ENCODE measurements at places on chromosomes 11 and 22.

- no peak for DNase-seq
Measured at GRCh38 chr11:44310463-44311272, 729 bp upstream of the ALX4 start.

DNA sequence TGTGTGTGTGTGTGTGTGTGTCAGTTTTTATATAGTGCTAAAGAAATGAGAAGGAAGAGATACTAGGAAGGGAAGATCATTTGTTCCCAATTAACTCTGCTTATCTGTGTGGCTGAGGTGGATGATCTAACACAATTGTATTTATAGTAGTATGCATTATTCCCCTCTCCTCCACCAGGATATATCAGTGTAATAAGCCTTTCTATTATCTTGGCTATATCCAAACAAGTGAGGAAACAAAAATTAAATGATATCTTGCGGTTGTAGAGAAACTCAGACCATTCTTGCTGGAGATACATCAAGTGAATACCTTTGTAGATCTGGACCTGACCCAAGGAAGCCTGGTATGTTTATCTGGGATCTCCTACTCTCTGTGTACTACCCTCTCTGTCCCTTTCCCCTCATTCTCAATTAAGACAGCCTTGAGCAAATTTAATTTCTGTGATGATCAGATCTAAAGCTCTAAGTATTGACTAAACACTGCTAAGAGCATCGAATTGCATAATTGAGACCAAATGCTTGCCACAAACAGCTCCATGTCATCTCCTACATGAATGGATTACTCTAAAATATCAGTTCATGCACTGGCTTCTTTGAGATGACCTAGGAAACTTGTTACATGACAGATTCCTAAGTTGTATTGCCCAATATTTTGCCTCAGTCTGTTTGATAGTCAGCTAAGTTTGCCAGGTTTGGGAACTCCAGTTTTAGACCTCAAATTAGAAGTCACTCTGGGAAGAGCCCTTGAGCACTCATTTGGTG, 185.3 kb upstream of the CTSC start:
- DNase-seq, result peak; percentile 39

- DNase-seq, result no peak
Measured at GRCh38 chr11:16873289-16873688, 134.8 kb downstream of the C11orf58 start.

DNA sequence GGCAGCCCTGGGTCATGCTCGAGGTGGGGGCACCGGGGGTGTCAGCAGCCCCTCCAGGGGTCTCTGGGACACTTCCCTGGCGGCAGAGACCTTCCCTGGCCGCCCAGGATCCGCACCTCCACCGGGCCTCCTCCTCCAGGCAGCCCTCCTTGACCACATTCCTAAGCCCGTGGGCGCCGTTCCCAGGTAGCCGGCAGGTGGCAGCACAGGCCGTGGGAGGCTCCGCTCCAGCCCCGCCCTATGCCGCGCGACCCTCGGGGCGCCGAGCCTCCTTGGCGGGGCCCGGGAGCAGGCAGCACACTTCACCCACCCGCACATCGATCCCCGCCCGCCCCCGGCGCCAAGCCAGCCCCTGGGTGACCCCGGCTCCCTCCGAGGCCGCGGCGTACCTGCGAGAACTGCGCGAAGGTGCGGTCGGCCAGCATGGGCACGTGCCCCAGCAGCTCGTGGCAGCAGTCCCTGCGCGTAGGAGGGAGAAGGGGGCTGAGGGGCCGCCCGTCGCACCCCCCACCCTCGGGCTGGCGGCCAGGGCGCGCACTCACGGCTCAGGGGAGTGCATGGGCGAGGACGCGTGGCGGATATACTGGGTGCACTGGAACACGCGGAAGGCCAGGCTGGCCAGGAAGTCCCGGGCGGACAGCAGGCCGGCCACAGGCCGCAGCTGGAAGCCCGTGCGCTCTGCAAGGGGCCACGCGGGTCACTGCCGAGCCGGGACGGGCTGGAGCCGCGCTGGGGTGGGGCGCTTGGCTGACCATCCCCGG, 5.3 kb upstream of the INS start:
- DNase-seq, result peak; percentile 37

GRCh38 chr11:119782739-119783072, 53.7 kb upstream of the NECTIN1 start:
- peak; percentile 26 for DNase-seq

DNA sequence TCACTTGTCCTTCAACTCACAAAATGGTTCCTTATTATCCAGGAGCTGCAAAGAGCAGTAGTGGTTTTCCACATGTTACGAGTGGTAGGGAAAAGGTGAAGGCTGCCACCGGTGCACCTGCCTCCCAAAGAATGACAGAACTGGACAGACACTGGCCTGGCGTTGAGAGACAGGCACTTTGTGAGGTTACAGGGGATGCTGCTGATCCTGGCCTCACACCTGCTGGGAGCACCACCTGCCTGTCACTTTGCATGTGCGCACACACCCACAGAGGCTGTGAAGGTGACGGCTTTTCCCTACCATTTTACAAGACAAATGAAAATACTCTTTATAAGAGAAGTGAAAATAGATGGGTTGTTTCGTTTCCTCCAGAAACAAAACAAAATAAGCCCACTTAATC, 175.3 kb upstream of the B3GAT1 start:
- no peak for DNase-seq

DNA sequence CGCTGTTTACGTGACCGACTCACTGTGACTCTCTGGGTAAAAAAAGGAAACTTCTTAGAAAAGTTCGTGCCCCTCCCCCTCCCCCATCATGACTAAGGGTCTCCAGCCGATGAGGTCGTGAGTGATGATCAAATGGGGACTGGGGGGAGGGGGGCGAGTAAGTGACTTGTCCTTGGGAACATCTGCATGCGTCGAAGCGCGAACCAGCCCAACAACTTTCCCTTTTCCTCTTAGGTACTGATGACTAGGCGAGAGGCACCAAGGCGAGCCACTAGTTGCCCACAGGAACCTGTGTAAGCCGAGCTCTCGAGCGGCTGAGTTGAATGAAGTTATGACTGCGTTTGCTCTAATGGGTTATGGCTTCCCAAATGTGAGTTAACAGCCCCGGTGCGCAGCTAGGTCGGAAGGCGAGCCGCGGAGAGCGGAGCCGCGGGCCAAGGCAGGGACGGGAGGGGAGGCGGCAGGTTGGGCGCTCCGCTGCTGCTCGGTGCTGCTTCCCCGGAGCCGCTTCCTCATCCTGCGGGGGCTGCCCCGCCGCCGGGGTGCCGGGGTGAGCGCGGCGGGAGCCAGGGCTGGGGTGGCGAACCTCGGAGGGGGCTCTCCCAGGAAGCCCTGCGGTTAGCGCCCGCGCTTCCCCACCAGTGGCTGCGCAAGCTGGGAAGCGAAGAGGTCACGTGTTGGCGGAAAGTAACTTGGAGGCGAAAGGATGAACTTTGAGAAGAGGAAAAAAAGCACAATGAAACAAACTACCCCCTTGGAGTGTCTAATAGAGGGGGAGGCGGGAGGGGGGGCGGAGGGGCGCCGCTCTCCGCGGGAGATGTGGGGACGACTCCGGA, 22.1 kb upstream of the BDNF start:
- DNase-seq, result no peak

DNA sequence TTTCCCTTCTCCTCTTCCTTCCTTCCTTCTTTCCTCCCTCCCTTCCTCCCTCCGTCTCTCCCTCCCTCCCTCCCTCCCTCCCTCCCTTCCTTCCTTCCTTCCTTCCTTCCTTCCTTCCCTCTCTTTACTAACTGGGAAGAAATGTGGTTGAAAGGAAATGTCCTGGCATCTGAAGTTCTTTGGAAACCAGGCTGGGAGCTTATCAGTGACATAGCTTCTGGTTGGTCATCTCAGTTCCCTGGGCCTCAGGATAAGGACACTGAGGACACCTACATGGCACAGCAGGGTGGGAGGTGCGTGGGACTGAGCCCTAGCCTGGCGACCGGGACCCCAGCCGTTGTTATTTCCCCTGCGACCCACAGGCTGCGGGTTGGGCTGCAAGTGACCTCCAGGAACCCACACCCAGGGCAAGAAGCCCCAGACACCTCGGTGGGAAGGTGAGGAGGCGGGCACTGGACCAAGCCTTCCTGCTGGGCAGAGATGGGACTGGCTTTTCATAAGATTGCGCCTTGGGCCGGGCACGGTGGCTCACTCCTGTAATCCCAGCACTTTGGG, 1486.5 kb downstream of the TBC1D22A start:
- DNase-seq, result no peak

- no peak for DNase-seq
Measured at GRCh38 chr11:93608364-93608763, 53.1 kb upstream of the CEP295 start.

- DNase-seq, result no peak
Measured at GRCh38 chr11:122198291-122198983, 82.4 kb upstream of the BLID start.

DNA sequence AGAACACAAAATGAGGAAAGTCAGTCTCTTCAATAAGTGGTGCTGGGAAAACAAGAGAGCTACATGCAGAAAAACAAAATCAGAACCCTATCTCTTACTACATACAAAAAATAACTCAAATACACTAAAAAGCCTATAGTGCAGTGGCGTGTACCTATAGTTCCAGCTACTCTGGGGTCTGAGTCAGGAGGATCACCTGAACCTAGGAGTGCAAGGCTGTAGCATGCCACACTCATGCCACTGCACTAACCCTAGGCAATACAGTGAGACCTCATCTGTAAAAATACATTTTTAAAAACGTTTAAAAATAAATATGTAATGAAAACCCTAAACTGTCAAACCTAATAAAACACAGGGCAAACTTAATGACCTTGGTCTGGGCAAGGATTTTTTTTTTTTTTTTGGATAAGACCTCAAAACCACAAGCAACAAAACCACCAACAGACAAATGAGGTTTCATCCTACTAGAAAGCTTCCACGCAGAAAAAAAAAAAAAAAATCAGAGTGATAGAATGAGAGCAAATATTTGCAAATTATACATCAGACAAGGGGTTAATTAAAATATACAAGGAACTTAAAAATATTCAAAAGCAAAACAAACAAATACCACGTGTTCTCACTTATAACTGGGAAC, 35.2 kb downstream of the XKR3 start:
- peak; percentile 51 for DNase-seq

GRCh38 chr22:47337161-47337621, 574.7 kb downstream of the TBC1D22A start:
- peak; percentile 85 for DNase-seq

DNA sequence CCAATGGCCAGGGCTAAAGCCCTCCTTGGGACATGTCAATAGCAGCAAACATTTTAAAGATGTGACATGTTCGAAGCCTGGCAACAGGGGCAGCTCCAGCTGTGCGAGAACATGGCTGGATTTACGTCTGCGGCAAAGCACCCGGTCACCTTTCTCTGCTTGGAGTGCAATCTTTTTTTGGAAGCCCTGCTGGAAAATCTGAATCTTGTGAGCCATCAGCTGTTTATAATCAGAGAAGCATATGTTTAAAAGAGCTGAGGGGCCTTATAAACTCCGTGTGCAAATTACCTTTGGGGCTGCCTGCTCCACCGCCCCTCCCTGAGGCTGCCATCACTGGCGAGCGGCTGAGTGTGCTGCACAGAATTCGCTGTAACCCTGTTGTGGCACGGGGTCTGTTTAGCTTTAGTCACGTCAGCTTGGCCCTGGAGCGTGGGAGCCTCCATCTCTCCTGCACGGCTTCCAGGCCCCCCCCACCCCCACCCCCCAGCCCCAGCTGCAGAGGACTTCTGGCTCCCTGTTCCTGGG, 9.0 kb upstream of the KCNQ1OT1 start:
- DNase-seq, result no peak

DNA sequence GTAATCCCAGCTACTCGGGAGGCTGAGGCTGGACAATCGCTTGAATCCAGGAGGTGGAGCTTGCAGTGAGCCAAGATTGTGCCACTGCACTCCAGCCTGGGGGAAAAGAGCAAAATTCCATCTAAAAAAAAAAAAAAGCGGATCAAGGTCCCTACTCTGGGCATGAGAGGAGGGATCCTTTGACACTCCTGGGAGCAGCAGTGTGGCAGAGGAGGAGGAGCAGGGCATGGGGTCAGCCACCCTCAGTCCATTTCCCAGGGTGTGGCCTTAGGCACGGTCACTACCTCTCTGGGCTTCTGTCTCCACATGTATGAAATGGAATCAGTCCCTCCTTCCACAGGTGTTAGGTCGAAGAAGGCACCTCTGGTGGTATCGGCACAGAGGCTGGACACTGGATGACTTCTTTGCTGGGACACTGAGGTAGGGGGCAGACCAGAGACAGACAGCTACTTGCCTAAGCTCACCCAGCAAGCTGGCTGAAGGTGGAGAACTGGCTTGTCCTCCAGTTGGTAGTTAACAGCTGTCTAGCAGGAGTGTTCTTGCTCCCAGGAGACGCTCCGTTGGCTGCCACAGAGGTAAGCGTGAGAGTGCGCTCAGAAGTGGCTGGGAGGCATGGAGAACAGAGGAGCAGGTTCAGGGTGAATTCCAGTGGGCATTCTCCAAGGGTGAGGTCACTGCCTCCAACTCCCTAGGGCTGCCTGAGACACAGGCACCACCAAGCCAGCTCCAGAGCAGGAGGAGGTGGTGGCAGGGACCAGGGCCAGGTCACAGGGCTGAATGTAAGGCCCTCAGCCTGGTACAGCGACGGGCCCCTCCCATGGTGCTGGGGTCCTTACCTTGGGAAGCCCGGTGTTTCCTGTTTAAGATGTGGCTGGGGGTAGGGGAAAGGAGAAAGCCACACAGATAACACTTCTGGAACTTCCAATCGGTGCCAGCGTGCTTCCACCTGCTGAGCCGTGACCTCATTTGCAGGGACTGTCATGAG, 19.5 kb downstream of the TXN2 start:
- DNase-seq, result no peak

DNA sequence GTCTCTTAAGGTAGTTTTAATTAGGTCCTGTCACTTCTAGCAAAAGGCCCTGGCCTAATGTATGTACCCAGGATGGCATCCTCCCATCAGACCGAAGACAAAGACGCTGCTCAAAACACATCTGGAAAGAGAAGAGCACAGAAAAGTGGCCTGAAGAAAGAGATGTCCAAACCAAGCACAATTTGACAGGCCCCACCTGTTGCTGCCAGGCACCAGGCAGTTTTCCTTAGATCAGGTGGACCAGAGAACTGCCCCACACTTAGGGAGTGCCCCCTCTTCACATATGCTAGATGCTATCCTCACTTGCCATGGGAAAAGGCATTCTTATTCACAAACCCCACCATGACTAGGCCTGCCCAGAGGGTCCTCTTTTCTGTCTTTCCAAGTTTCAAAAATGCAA, 3.3 kb upstream of the HMGXB4 start:
- DNase-seq, result no peak

GRCh38 chr22:40289991-40290459, 56.3 kb upstream of the ADSL start:
- DNase-seq, result no peak
